ENCODE measurements at places on chromosomes 5 and 9. TPM values are rescaled to one million over a fixed set of nuclear protein-coding genes. Genes with fewer than 3 reads are reported as not detected.
A peak's percentile ranks its signal among the peaks of the same experiment; 100 is the strongest.

CSF2 gene
- 61.5 TPM for total RNA-seq

DNA sequence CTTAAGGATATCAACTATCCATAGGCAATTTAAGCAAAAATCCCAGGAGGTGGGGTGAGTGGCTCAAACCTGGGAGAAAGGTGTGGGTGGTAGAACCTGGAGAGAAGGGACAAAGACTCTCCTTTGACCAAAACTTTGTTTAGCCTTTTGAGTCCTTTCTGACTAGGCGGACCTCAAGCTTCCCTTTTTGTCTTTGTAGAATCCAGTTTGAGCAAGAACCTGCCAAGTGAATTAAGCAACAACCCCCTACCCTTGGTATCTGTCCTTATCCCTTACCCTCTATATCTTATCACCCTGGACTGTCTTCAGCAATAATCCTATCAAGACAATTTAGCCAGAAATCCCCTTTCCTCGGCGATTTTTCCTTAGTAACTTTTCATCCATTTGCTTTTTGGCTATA lies 53.5 kb upstream of the SLC28A3 start:
- DNase-seq = no peak

TLX3 gene
- not detected for total RNA-seq

GRCh38 chr9:118959366-118959765 lies 409.9 kb downstream of the BRINP1 start:
- no peak for DNase-seq

GRCh38 chr5:173472164-173472563 lies 143.9 kb upstream of the STC2 start:
- DNase-seq = no peak

DNA sequence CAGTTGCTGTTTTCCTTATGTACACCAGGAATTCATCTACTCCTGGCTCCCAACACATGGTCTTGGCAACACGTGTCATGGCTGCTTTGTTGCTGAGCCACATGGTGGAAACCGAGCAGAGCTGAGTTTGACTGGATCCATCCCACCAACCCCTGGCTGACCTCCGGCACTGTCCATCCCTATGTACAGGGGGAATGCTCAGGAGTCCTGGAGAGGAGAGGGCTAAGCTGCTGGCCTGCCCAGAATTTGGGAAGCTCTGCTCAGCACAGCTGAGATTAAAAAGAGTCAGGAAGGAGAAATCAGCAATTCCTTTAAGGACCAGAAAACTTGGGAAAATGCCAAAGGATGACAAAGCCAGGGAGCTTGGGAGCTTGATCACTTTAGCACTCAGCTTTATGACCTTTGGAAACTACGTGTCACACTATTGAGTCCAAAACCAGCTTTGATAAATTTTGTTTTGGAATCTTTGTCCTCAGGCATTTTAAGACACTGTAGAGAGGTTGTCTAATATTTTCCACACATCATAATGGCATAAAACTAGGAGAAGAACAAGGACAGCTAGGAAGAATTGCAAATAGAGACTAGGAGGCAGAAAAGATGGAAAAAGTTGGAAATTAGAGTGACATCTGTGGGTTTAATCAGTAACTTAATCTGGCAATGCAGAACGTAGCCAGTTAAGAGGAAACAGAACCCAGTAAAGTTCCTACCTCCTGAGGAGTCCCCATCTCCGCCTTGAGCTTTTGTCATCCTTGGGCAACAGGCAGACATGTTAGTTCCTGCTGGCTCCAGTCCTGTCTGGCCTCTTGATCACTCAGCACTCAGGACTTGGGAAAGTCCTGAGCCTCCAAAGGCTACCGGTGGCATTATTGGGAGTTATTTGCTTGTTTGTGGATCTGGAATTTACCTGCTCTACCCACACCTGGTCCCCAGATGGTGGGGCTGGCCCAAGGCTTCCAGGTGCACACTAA lies 62.5 kb upstream of the PLPP1 start:
- DNase-seq = no peak

PCDHA2 gene
- total RNA-seq = not detected

- DNase-seq = no peak
These were observed 99.0 kb downstream of the ADAMTS2 start for GRCh38 chr5:179246227-179246626.

DNA sequence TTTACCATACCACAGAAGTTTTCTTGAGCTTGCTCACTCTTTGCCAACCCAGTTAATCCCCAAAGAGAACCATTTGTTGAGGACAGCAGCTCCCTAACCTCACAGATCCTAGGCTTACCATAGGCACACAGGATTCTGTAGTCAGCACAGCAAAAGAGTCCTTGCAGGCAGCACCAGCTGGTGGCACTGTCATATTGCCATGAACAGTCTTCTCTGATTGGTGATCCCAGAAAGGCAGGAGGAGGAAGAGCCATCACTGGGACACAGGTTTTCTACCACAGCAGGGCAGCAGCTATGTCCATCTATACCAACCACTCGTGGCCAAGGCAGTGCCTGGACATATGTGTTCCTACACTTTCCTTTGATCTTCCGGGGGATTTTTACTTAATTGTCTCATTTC lies 297.1 kb upstream of the CD180 start:
- DNase-seq = peak; percentile 9

NEUROG1 gene
- total RNA-seq = not detected

DNA sequence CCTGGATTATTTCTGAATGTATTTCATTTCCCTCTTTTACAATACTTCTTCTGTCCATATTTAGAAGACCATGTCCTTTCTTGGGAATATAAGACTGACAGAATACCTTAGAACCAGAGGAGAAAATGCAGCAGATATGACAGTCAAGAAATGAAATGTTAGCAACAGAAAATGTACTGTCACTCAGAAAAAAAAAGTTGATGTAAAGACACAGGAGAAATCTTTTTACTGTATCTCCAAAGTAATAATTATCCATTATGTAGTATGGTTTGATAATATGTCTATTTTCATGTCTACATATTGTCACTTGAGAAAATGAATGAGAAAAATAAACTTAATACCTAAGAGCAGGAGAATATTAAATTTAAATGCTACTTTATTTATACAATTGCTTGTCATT lies 652.1 kb downstream of the GABRG2 start:
- DNase-seq = no peak

NRARP gene
- total RNA-seq = 3.3 TPM

FST gene
- 0.43 TPM for total RNA-seq

- DNase-seq = no peak
These were observed 841.6 kb downstream of the MAT2B start for GRCh38 chr5:164346785-164347630.

- DNase-seq = no peak
These were observed 162.8 kb downstream of the GABRG2 start for GRCh38 chr5:162230348-162230747.

LRRC19 gene
- total RNA-seq = not detected

- no peak for DNase-seq
These were observed 182.3 kb downstream of the ELAVL2 start for GRCh38 chr9:23643656-23644258.

THBS4 gene
- total RNA-seq = 2.3 TPM

LHX6 gene
- 0.22 TPM for total RNA-seq

AIF1L gene
- total RNA-seq = 1.9 TPM

DNA sequence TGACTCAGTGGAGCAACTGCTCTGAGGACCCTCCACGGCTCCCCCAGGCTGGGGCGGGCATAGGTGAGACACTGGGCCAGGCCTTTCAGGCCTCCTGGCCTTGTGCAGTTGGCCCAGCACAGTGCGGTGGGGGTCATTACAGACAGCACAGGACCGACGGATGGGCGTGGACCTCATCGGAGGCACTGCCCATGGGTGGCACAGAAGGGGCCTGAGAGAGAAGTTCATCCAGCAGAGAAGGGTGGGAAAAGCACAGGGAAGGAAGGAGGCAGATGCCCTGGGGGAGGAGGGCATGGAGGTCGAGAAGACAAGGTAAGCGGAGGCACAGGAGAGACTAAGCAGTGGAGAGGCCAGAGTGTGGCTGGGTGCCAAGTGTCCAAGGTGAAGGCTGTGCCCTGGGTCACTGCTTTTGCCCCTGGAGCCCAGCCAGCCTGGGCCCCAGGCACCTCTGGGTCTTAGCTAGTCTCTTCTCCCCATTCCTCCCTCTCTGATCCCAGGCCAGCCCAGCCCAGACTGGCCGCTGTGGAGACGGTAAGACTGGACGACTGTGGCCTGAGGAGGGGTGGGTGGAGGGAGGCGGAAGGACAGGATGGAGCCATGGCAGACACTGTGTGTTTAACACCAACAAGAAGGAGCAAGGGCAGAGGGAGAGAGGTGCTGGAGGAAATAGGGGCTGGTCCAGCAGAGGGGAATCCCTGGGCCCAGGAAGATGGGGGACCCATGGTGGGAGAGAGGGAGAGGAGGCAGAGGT lies 5.7 kb downstream of the IL3 start:
- DNase-seq = no peak

- DNase-seq = no peak
These were observed 510.0 kb downstream of the ACTL7B start for GRCh38 chr9:108345826-108346225.

DNA sequence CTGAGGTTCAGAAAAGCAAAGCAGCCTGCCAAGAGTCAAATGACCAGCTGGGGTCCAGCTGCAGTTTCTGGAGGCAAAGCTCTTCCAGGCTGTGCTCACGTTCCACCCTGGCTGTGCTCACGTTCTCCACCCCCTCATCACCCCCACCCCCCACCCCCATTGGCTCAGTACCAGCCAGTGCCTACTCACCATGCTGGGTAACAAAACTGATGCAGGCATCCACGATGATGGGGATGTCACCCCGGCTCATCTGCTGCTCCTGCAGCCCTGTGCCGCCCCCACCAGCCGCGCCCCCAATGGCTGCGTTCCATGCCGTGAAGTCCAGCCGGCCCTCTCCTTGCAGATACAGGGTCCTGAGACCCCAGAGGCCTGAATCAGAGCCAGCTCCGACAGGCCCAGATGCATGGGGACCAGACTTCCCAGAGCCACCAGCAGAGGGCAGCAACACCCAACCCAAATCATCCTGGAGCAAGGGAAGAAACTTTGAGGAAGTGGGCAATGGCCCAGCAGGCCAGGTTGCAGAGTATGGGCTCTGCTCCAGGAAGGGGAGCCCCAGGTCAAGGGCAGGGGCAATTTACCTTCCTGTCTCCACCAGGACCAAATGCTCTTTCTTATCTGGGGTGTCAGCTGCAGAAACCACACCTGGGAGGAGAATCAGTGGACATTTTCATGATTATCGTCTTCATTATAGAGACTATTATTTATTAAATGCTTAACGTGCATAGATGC lies 13.7 kb upstream of the FCHSD1 start:
- peak; percentile 85 for DNase-seq

GRCh38 chr9:84609779-84610178 lies 59.8 kb upstream of the NTRK2 start:
- no peak for DNase-seq

- no peak for DNase-seq
These were observed 109.0 kb upstream of the DAB2 start for GRCh38 chr5:39533749-39534148.

GRCh38 chr9:76917299-76917698 lies 11.4 kb upstream of the PRUNE2 start:
- DNase-seq = no peak

COX7C gene
- total RNA-seq = 738 TPM

DNA sequence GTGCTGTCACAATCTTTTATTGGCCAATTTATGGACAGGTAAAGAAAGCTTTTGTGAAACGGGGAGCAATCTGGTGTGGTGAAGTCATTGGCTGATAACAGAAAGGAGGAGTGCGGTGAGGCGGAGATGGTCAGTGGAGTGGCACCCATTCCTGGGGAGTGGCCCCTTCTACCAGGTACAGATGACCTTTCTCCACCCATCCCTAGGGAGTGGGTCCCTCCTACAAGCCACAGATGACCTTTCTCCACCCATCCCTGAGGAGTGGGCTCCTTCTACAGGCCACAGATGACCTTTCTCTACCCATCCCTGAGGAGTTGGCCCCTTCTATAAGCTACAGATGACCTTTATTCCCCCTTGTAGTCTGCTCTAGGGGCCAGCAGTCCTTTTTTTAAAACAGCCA lies 267.6 kb upstream of the IRX2 start:
- DNase-seq = no peak

GRCh38 chr5:96952118-96952750 lies 16.4 kb downstream of the LNPEP start:
- no peak for DNase-seq

GRCh38 chr5:61659221-61659696 lies 327.2 kb downstream of the ZSWIM6 start:
- DNase-seq = no peak

DNA sequence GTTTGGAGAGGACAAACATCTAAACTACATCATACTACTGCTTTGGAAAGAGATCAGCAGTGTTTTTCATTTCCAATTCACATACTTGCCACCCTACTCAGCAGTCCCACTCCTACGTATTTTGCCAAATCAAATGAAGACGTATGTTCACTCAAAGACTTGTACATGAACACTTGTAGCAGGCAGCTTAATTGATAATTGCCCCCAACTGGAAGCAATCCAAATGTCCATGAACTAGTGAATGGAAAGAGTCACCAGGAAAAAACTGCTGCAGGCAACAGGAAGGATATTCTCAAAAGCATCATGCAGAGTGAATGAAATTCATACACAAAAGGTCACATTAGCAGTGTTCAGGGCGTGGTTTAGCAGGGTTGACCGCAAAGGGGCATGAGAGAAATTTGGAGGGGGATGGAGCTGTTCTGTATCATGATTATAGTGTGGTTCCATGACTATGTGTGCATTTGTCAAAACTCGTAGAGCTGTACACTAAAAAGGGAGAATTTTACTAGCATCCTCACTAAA lies 38.8 kb downstream of the PAEP start:
- no peak for DNase-seq

TAF11L10 gene
- not detected for total RNA-seq

DNA sequence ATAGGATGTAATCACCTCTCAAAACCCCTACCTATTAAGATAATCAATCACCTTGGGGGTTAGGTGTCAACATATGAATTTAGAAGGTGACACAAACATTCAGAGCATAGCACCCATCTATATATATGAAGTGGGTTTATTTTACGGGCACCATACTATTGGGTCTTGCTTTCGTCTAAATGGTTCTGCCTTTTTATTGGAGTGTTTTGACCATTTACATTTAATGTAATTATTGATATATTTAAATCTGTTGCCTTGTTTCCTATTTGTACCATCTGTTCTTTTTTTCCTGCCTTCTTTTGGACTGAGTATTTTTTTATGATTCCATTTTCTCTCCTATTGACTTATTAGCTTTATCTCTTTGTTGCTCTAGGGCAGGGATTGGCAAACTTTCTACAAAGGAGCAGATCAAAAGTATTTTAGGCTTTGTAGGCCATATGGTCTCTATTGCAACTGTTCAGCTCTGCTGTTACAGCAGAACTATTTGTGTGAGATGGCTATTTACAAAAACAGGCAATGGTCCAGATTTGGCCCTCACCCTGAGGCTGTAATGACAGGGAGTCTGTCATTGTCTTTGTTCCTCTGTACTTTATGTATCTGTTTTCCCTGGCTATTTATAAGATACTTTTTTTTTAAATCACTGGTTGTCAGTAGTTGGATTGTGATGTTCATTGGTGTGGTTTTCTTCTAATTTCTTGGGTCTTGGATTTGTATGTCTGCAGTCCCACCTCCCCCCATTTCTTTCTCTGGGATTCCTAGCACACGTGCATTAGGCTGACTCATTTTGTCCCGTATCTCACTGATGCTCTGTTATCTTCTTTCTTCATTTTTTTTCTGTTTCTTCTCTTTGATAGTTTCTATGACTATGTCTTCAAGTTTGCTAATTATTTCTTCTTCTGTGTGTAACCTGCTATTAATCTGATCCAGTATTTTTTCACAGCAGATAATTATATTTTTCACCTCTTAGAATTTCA lies 127.1 kb downstream of the DAB2IP start:
- DNase-seq = no peak

GRCh38 chr5:180633283-180634177 lies 15.9 kb downstream of the FLT4 start:
- no peak for DNase-seq

All from activated CD8-positive, alpha-beta T cell treated with anti-CD3 and anti-CD28 coated beads for 36 hours (primary cell).